ENCODE measurements at places on chromosomes 13 and 19. TPM values are rescaled to one million over a fixed set of nuclear protein-coding genes. Genes with fewer than 3 reads are reported as not detected.

DNA sequence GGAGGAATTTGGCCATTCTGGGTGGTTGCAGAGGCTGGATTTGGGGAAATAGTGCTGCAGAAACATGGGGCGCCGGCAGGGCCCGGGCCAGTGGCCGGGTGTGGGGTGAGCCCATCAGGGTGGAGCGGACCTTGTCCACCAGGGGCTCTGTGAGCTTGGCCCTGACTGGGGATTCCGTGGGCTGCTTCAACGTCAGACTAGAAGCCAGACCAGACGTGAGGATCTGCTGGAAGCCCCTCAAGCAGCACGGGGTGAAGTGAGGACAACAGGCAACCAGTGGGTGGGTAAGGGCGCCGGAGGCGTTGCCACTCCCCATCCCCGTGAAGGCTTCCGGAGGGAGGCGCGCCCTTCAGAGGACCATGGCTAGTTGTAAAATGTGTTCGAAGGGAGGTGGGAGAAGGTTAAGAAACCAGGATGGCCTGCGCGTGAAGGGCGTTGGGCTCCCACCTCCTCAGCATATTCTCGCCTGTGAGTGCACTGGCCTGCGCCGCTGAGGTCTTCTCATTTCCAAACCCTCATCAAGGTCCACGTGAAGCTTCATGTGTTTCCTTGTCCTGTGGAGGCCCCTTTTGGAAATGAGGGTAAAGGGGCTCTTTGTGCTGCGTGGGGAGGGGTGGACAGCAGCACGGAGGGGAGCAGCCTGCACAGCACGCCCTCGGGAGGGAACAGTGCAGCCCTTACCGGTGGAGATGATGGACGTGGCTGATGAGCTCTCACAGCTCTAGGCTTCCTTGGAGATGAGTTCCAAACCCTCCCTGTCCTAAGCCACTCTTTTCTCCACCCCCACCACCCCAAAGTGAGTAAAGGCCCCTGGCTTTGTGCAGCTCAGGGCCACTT lies 8.3 kb downstream of the TEX29 start:
- DNase-seq = no peak

DNA sequence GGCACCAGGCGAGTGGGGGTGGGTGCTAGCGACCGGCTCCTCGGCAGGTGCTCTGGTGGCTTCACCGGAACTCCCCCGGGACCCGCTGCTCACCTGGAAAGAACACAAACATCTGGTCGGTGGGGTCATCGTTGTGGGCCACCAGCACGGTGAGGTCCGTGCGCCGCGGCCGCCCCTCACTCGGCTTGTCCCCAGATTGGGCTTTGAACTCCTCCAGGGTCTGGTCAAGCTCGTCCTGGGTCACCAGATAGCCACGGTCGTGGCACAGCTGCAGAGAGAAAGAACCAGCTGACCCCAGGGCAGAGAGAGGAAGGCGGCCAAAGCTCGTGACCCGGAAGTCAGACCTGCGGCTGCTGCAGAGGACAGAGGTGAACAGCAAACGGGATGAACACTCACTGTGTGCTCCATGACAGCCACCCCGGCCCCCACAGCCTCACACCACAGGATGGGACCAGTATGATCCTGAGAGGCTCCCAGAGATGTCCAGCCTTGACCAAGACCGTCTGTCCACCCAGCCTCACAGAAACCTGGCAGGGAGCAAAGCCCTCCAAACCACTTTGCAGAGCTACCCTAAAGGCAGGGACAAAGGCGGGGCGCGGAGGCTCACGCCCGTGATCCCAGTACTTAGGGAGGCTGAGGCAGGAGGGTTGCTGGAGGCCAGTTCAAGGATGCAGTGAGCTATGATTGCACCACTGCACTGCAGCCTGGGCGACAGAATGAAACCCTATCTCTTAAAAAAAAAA lies 1.2 kb downstream of the POLR2E start:
- DNase-seq = no peak

DNA sequence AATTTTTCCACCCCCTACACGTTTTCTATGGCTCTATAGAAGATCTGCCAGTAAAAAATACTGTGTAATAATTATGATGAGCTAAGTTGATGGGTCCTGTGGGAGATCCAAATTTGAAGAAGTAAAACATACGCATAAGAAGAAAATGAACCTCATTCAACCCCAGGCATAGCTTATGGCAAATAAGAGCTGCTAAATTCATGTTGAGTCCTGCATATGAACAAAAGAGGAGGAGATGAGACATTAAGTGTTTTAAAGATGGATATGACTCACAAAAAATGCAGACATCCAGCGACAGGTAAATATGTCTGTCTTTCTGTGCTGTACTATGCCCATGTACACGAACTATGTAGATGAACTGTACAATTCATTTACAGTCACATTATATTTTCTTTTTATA lies 101.9 kb downstream of the LIG4 start:
- DNase-seq = no peak

DNA sequence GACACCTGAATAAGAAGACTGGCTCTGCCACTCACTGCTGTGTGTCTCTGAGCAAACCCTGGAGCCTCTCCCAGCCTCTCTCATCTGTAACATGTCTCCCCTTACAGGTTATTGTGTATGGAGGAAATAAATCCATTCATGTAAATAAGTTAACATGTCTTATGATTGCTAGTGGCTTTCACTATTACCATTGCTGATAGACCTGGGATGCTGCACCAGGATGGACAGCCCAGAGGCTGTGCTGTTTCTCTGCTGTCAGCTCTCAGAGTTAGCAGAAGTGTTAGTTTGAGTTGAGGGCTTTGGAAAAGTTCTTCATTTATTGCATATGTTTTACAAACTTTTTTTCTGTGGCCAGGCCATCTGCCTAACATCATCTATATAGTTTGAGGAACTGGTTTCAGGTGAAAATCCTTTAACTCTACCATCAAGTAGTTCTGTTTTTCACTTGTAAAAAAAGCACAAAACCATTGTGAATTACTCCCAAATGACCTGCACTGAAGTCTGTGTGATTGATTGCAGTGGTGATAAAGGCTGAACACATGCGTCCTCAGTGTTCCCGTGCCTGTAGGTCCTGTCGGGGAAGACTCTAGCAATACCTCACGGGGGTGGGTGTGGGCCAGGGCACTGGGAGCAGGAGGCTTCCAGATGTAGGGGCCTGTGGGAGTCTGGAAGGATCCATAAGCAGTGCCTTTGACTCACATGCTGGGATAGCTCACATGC lies 24.6 kb downstream of the MPHOSPH8 start:
- no peak for DNase-seq

DNA sequence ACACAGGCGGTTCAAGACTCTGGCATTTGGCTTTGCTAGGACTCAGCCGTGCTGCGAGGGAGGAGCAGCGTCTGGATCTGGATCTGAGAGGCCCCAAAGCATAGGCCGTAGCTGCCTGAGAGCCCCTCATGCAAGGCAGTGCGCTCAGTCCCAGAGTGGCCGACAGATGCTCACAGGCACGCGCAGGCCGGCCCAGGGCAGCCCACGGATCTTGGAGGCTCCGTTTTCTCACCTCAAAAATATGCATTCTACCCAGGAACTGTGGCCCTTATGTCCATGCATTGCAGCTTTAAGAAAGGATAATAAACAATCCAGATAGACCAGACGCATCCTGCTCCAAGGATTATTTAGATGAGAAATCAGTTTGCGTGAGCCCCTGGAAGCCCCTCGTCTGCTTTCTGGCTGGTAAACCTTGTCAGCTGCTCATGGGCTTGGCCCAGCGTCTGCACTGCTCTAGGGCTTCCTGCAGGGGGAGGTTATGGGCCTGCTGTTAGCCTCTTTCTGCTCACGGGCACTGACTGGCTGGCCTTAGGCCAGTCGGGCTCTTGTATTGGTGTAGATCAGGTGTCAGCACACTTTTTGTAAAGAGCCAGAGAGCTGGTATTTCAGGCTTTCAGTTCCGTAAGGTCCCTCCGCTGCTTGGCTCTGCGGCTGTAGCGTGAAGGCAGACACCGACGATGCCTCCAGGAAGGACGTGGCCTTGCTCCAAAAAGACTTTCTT lies 24.2 kb downstream of the TEX29 start:
- peak; percentile 31 for DNase-seq

GRCh38 chr19:54461613-54462012 lies 2.0 kb downstream of the LENG9 start:
- DNase-seq = peak; percentile 74

- DNase-seq = no peak
Observed at GRCh38 chr19:4537953-4538600, 1.8 kb downstream of the LRG1 start.

GRCh38 chr13:31250435-31250834 lies 50.7 kb downstream of the B3GLCT start:
- DNase-seq = no peak

GRCh38 chr13:23856008-23856750 lies 33.0 kb downstream of the MIPEP start:
- no peak for DNase-seq

DNA sequence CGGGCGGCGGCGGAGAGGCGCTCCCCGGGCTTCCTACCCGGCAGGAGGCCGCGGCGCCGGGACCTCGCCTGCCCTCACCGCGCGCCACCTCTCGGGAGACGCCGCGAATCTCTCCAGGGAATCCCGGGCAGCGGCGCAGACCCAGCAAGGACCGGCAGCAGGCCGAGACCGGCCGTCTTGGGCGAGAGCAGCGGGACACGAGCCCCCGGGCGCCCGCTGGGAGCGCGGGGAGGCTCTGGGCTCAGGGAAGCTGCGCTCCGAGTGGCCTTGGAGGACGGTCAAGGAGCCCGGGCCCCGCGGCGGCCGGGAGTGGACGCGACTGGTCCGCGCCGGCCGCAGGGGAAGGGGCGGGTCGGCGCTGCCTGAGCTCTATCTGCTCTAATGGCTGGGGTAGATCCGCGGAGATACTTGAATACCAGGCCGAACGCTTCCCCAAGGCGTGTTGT lies 14.7 kb downstream of the CDX2 start:
- no peak for DNase-seq

DNA sequence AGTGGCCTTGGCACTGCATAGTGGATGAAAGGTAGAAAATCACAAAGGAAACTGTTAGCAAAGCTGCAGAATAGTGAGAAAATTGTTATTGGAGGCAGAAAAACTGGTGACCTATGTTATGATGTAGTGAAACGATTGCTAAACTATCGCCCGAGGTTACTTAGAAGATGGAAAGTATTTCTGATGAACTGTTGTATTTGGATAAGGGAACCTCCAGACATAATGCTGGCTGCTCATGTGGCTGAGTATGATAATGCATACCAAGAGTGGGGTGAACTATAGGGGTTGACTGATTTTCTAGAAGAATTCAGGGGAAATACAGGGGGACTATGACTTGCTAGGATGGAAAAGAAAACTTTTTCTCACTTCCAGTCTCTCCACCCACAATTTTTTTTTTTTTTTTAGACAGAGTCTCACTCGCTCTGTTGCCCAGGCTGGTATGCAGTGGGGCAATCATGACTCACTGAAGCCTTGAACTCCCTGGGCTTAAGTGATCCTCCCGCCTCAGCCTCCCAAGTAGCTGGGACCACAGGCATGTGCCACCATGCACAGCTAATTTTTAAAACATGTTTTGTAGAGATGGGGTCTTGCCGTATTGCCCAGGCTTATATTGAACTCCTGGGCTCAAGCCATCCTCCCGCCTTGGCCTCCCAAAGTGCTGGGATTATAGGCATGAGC lies 4.4 kb upstream of the EID2 start:
- DNase-seq = no peak

GRCh38 chr13:44421853-44422525 lies 48.4 kb downstream of the SERP2 start:
- no peak for DNase-seq

- peak; percentile 38 for DNase-seq
Observed at GRCh38 chr19:4977299-4978174, 8.6 kb downstream of the KDM4B start.

DNA sequence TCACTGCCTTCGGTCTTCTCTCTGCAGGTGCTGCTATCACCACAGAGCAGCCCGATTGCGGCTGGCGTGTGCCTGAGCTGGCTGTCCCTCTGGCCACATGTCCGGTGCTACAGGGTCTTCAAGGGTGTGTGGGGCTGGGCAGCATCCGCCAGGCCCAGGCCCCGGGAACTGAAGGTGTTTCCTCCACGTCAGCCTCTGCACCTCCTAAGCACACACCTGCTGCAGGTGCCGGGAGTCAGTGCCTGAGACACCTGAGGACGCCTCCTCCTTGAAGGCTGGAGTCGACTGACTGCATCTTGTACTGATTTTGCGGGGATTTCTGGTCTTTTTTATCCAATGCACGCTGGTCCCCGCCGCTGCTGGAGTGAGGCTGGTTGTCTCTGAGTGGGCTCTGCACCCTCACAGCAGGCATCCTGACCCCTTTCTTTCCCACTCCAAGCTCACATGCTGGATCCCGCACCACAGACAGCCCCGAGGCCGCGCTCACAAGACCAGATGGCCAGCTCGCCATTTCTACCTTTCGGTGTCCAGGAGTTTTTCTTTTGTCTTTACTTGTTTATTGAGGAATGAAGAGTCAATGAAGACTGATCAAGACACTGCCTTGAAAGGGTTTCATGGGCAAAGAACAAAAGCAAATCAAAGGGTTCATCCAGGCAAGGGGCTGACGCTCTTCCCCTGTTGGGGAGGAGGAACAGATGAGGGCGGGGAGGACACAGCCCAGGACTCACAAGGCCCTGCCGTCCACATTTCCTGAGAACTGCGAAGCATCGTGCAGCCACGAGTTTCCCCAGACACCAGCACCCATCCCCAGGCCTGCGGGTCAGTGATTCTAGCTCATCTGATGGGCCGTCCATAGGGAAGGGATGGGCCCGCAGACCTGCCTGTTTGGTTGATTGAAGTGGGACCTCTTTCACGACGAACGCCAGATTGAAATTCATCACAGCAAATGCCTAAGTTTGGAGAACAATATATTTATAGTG lies 203.8 kb upstream of the SOX1 start:
- no peak for DNase-seq

GRCh38 chr13:100854006-100854405 lies 179.4 kb upstream of the TMTC4 start:
- DNase-seq = no peak

DNA sequence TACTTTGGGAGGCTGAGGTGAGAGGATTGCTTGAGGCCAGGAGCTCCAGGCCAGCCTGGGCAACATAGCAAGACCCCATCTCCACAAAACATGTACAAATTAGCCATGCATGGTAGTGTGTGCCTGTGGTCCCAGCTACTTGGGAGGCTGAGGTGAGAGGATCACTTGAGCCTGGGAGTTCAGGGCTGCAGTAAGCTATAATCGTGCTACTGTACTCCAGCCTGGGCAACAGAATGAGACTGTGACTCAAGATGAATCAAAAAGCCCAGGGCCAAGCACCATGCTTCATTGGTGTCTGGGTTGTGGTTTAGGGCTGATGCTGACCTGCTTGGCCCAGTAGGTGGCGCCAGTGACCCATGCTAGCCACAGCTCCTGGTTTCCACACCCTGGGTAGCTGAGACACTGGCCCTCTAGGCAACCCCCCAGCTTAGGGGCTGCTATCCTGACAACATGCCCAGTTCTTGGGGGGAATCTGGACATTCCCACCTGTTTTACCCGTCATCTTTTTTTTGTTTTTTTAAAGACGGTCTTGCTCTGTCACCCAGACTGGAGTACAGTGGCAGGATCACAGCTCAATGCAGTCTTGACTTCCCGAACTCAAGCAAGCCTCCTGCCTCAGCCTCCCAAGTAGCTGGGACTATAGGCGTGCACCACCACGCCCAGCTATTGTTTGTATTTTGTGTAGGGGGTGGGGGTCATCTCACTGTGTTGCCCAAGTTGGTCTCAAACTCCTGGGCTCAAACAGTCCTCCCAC lies 5.5 kb downstream of the CCDC124 start:
- DNase-seq = peak; percentile 74

GRCh38 chr19:2634960-2635359 lies 67.5 kb downstream of the GNG7 start:
- no peak for DNase-seq

- DNase-seq = no peak
Observed at GRCh38 chr19:13817615-13818371, 22.6 kb downstream of the ZSWIM4 start.

Gene ATP8B3
- polyA plus RNA-seq = 0.62 TPM

Gene KLF2
- 45.4 TPM for polyA plus RNA-seq

Gene SLC25A41
- 0.48 TPM for polyA plus RNA-seq

Gene BEST2
- polyA plus RNA-seq = not detected

Gene PSG11
- polyA plus RNA-seq = 0.29 TPM

Gene APOC4
- polyA plus RNA-seq = 0.41 TPM

Gene PTPRH
- polyA plus RNA-seq = 0.05 TPM
